ENCODE measurements at places on chromosomes 1 and 21.

DNA sequence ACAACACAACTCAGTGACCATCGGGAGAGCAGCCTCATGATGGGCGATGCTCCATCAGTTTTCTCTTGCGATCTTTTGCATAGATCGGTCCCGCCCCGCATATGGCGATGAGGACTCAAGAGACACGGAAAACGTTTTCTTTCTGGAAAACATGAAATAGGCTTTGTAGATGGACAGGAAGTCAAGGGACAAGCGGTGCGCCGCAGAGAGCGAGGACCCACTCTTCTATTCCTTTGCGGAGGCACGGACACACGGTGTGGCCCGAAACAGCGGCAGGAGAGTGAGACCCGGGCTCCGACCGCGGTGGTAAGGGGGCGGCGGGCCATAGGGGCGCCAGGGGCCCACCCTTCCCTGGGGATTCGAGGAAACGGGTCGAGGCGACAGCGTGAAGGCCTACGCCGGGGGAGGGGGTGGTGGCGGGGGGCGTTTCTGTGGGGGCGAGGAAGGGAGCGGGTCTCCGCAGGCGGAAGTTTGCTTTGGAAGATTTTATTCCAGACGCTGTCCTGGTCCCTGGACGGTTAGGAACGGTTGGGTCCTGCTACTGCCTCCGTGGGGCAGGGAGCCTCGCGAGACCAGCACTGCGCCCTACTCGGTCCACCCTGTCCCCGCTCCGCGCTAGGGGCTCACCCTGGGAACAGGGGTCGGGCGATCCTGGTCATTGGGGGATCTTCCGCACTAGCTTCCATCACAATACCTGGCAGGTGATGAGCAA is 796 bp upstream of the TDRKH start:
- no peak for DNase-seq

- DNase-seq: no peak
Measured at GRCh38 chr21:39650306-39650705, 37.6 kb downstream of the B3GALT5 start.

GRCh38 chr1:54926970-54927369 is 40.0 kb upstream of the DHCR24 start:
- no peak for DNase-seq

DNA sequence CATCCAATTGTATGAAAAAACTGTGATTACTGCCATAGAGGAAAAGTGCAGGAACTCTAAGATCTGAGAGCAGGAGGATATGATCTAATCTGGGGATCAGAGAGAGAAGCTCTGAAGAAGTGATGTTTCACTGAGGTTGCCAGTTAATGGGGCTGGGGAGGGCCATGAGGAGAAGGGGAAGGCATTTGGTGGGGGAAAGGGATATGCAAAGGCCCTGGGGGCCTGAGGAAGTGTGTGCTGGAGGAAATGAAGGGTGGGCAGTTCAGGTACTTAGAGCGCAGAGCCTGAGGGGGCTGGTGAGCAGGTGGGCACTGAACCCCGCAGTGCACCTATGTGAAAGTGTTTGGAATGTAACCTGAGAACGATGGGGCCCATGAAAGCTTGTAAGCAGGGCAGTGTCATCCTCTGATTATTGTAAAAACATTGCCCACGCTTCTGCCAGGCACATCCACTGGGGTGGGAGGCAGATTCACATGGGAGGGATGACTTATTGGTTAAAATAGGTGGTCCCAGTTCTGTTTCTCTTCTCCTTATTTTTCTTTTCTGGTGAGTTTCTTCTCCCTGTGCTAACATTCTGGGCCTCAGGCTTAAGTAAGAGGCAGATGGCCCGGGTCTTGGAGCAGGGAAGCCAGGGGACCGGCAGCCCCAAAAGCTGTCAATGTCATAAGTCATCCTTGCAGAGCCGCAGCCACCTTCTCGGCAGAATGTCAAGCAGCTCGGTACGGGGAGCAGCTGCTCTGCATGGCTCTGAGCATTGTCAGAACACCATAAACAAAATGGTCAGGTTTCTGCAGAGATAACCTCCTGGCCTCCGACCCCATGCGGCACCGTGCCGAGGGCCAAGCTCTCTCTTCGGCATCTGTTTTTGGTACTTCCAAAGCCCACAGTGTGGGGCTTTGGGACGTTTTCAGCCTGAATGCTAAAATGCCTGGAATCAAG is 492.0 kb upstream of the VAMP3 start:
- no peak for DNase-seq

DNA sequence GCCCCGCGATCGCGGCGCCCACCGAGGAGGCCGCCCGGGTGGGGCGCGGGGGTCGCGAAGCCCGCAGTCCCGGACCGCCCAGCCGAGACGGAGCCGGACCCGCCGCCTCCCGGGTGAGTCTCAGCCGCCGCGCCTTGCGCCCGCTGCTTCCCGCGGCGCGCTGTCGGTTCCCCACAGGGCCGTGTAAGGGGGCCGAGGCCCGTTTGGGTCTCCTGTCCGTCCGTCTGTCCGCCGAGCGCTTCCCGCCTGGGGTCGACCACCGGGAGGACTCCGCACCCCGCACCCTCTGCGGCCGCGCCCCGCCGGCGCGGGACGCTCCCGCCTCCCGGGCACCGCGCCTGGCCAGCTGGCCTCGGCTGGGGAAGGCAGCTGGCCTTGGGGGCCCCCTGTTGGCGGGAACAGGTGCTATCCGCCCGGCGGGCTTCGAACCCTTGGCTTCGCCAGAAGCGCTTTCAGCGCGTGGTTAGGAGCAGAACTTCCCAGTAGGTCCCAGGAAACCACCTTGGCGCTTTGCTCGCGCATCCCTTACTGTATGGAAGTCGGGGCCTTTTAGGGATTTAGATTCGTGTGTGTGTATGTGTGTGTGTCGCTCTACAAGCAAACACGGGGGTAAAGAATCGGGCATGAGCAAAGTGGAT is 414 bp downstream of the TMEM51 start:
- no peak for DNase-seq

GRCh38 chr1:51728611-51729155 is 111.8 kb downstream of the OSBPL9 start:
- no peak for DNase-seq

- DNase-seq: no peak
Measured at GRCh38 chr1:85179522-85179921, 21.3 kb downstream of the SYDE2 start.

DNA sequence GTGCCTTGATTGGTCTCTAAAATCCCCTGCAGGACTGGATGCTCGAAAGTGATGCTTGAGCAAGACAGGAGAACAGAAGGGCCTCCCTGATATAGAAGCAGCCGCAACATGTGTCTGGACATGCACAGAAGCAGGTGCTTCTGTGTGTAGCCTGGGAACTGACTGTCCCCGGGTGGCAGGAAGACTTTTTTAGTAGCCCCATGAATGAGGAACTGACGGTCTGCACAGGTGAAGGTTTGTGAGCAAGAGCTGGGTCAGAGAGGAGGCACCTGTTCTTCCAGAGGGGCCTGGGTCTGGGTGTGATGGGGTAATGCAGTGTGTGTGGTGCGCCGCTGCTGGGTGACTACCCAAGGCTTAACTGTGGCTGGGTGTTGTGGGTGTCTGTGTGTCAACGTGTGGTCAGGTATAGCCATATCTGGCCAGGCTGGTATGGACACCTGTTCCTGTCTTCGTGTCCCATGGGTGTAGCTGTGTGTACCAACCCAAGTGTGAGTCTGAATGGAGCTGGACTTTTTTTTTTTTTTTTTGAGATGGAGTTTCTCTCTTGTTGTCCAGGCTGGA is 39.1 kb upstream of the FOXO6 start:
- DNase-seq: no peak

DNA sequence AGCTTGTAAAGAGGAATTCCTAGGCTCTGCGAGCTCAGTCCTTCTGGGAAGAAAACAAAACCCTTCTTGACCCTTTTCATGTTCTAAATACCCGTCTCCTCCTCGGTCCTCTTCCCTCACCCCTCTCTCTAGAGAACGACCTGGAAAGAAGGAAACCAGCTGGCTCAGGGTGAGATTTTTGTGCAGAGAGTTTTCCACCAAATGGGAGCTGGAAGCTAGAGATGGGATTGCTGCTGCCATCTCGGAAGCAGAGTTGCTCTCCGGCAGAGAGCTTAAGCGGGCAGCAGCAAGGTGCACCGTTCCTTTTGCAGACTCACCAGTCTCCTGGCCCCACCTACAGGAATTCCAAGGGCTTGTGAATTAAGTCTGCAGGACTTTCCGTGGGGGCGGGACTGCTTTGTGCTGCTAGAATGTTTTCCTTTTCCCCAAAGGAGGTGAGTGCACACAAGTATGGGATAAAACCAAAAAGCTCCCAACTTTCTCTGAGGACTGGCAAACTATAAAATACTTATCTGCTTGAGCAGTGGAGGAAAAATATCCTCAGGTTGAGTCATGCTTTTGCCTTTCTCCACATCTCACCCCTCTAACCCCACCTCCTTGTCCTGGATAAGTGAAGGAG is 29.1 kb upstream of the KIAA0040 start:
- DNase-seq: no peak

- no peak for DNase-seq
Measured at GRCh38 chr1:230029244-230029941, 37.6 kb upstream of the GALNT2 start.

GRCh38 chr1:24414775-24415333 is 748 bp upstream of the NIPAL3 start:
- no peak for DNase-seq

DNA sequence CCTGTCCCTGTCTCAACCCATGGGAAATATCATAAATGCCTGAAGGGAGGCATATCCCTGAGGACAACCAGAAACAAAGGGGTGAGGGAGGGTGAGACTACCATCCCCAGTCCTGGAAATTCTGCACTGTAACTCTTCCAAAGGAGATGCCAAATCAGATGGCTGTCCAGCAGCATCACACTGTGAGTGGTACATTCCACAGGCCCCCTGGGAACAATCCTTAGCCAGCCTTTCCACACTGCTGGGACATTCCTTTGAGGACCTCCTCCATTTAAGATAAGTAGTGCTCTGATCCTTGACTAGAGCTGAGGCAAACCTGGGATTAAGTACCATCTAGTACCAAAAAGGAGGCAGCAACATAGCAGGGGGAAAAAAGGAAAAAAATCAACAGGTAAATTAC is 10.7 kb downstream of the IVL start:
- no peak for DNase-seq

DNA sequence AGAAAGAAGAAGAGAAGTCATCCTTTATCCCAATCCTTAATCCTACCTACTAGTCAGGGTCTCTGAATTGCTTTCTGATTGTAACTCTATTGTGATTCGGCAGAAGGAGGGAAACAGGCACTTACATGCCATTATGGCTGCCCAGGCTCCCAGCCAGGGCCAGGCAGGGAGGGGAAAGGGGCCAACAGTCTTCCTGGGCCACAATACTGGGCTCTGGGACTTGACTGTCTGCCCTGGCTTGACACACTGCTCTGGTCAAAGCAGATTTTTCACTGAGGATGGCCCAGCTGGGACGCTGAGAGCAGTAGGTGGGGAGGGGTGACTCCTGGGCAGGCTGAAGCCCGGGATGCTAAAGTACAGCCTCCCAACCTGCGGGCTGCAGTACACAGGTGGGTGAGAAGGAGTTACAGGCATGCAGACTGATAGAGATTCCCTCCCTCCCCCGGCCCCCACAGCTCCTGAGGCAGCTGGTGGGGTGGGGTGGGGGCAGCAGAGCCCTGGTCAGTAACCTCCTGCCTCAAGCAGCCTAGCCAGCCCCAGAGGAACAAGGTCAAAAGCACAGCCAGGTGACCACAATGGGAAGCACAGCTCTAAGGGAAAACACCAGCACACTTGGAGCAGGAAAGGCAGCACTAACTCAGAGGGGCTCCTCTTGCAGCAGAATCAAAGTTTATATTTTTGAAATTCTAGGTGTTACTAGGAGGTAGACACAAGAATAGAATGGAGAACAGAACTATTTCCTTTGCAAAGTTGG is 25.3 kb downstream of the KCND3 start:
- DNase-seq: no peak

GRCh38 chr1:202892501-202892900 is 3.6 kb upstream of the RABIF start:
- no peak for DNase-seq

DNA sequence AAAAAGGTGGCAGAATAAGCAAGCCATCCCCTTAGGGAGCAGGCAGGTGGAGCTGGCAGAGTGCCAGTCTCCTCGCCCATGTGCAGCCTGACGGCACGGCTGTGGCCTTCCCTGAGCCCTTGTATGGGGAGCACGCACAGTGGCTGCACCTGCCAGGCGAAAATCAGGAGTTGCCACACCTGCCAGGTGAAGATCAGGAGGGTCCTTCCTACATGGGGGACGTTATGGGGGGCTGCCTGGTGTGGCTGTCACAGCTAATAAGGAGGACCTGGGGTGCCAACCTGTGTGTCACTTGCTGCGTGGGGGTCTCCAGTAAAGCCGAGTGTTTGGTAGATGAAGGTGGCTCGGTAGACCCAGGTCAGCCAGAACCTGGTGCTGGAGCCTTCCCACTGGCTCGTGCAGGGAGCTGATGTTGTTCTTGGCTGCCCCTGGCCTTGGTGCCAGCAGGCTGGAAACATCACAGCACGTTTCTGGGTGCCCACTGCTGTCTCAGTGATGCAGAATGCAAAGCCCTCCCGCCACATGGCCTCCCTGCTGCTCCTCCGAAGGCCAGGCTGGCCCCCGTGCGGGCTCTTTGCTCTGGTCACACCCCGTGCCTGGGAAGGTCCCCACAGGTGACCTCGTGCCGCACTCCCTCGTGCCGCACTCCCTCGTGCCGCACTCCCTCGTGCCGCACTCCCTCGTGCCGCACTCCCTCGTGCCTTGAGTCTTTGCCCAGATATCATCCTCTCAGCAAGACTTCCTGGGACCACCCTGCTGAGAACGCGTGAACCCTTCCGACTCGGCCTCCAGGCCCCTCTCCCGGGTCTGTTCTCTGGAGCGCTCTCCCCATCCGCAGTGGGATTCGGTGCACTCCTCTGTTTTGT is 55.4 kb downstream of the SLC37A1 start:
- DNase-seq: no peak

DNA sequence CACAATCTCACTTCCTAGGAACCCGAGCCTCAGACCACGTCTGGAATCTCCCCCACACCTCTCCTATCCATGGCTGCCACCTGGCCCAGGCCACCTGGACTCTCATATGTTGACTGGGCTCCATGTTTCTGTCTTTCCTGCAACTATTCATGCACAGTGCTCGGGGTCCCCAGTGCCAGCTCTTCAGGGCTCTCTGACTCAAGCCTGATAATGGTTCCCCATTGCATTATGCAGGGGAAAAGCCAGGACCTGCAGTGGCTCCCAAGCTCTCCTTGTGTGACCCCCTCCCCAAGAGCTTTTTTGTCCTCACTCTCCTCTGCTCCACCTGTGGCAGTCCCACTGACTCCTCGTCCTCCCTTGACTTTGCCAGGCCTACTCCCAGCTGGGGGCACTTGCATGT is 417.6 kb downstream of the NPHP4 start:
- no peak for DNase-seq

DNA sequence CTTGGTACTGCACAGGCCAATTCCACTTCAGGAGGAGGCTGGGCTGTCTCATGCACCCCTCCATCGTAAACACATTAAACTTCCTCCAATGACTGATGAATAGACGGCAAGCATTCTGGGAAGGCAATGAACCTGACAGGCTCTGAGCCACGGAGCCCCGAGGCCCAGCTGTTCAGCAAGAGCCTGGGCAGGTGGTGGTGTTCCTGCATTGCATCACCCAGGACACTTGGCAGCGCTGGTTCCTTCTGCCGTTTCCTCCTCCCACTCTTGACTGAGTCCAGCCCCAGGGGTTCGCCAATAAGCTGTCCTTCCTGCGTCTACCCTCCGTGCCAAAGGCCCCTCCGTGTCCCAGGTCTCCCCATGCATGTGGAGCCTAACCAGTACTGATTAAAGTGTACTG is 109.8 kb downstream of the JAK1 start:
- DNase-seq: no peak

GRCh38 chr1:247578946-247579460 is 9.2 kb upstream of the OR2G2 start:
- no peak for DNase-seq
